ENCODE measurements at places on chromosomes 1 and 21.

DNA sequence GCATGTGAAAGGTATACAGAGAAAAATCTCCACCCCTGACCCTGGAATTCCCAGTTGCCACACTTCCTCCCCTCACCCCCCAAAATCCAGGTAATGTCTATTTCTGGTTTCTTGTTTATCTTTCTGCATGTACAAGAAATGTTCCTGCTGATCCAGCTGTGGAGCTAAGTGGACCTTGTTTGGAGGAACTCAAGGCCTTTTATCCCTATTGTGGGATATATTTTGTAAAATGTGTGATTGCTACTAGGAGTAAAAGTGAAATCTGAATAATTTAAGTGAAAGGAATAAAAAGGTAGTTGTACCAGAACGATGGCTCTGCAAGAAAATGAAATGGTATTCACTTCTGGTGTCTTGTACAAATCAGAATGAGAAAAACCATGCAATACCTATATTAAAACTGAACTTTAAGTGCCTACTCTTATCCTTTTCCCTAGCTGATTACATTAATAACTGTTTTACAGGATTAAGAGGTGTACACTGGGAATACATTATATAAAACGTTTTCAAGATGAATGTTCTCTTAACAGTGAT lies 3.0 kb downstream of the SPEN start:
- DNase-seq = no peak

GRCh38 chr21:34668803-34669148 lies at the start of gene CLIC6:
Gene CLIC6 (plus strand): TSS chr21:34668994. CDS start chr21:34669389, 395 bp downstream.
- DNase-seq = no peak

- no peak for DNase-seq
These were observed 4.4 kb upstream of the ACTRT2 start for GRCh38 chr1:3016641-3017439.

DNA sequence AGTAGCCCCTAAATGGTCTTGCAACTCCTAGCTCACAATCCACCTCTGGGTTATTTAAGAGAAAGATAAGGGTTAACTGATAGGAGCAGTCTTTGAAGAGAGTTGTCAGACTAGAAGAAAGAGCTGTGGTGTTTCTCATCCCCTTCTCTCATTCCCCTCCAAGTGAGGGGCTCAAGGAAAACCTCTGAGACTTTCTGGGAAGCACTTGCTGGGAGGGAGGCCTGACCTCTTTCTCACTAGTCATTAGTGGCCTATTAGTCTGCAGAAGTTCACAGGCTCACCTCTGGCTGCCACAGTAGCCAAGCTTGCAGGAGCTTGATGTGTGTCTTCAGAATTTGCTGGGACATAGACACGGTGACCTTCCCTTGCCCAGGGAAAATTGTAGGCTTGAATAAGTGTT lies 6.2 kb upstream of the GPR89A start:
- DNase-seq = no peak

DNA sequence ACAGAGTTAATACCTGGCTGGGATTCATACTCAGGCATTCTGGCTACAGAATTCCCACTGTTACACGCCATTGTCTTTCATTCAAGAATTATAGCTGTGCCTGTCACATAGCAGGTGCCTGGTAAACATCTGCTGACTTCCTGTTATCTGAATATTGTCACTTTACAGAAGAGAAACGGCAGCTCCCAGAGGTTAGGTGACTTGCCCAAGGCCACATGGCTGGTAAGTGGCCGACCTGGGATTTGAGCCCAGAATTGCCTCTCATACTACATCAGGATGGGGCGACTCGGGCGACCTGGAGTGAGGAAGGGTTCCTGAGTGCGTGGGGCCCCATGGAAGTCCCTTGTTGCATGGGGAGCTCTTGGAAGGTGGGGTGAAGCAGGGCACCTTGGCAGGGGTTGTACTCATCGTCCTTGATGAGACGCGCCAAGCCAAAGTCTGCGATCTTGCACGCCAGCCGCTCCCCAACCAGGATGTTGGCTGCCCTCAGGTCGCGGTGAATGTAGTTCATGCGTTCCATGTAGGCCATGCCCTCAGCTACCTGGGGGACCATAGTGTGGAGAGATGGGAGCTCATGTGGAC lies 10.2 kb upstream of the AHDC1 start:
- no peak for DNase-seq

DNA sequence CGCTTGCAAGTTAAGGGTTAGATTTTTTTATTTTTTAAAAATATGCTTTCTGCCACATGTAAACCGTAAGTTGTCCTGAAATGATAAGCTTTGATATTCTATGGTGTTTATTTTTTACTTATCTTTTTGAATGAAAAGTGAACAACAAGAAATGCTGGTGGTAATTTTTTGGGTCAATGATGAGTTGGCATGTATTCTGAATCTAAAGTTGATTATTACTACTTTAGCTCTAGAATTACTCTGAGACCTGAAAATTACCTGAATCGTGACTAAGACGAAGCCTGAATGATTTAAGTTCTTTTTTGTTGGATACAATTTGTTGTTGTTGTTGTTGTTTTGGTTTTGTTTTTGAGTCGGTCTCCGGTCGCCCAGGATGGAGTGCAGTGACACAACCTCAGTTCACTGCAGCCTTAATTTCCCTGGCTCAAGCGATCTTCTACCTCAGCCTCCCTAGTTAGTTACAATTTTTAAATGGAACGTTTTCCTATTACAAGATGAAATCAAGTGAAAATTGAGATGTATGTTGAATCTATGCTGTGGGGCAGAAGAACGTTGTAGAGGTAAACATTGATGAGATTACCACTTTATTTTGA lies 941 bp downstream of the RABGGTB start:
- no peak for DNase-seq

DNA sequence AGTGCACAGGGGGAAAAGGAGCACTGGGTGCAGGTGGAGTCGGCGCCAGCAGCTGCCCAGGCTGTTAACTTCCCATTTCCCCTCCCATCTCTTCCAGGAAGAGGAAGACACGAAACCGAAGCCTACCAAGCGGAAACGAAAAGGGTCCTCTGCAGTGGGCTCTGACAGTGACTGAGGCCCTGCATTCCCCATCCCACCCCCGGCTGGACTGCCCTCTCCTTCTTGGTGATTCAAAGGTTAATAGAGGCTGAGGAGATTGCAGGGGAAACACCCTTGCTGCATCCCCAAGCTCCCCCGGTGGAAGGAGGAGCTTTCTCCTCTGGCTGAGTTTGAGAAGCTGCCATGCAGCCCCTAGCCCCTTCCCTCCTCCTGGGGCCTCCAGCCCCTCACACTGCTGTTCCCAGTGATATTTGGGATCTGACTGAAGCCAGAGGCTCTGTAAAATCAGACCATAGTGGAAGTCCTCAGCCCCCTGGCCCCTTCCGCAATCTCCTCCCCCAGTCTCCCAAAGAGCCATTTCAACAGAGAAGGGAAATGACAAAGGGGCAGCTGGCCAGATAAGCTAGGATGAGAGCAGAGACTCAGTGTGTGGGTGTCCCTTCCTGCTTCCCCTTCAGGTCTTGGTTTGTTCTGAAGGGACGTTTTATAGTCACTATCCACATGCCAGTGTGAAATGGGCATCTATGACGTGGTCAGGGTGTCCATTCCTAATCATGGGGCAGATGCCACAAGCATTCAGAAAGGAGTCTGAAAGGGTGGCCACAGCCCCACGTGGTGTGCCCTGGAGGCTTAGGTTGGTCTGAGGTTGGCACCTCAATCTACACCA lies 1.9 kb upstream of the SLC27A3 start:
- DNase-seq = no peak

DNA sequence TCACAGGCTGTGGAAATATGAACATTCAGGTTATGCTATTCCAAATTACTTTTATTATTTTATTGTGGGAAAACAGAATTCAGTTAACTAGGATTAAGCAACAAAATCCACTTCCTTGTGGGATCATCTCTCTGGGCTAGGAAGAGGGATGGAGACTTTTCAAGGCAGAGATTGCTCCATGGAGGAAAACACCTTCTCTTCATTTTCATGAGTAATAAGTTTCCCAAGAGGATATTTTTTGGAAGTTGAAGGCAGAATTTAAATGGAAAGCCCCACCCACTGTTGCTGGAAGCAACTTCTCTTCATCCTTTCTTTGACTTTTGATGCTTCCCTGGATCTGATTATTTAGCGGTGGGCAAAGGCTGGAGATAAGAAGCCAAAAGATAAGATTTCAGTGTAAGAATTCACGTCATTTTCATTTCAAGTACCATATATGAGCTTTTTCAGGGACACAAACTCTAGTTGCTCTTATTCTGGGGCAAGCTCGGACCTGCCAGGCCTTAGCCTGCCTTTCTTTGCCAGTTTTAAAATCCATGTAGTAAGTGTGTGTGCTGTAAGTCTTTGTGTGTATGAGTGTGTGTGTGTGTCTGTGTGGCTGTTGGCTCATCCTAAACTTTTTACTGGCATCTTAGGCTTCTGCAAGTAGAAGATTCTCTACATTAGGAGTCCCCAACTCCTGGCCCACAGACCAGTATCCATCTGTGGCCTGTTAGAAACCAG lies 11.7 kb upstream of the IL24 start:
- DNase-seq = no peak

- no peak for DNase-seq
These were observed 2.3 kb downstream of the HIPK1 start for GRCh38 chr1:113931451-113931851.

DNA sequence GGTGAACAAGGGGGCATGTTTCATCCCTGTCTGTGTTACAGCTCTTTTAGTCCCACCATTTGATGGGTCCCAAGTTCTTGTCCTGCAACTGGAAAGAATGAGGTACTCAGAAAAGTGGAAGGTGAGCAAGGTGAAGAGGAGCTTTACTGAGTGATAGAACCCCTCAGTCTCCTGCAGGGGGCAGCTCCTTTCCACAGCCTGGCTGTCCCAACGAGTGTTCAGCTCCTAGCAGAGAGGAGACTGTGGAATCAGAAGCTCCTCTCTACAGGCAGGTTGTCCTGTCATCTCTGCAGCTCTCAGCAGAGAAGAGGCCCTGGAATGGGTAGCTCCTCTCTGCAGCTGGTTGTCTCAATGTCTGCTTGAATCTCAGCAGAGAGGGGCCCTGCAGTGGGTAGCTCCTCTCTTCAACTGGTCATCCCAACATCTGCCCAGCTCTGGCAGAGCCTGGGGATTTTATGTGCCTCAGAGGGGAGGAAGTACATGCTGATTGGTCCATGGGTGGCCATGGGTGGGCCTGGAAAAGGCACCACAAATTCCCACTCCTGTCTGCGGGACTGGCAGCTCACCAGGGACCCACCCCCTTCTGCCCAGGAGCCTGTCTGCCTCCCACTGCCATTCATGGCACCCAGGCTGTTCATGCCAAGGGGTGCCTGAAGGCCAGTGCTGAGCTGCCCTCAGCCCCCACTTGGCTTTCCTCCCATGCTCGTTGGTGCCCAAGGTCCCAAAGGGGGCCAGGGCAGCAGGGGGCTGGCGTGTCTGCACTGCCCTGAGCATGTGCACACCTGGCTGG lies 25.7 kb downstream of the LDLRAD1 start:
- no peak for DNase-seq

- DNase-seq = no peak
These were observed 57.2 kb downstream of the EPHB2 start for GRCh38 chr1:22767852-22768251.

- no peak for DNase-seq
These were observed 19.5 kb downstream of the CITED4 start for GRCh38 chr1:40842691-40843090.

DNA sequence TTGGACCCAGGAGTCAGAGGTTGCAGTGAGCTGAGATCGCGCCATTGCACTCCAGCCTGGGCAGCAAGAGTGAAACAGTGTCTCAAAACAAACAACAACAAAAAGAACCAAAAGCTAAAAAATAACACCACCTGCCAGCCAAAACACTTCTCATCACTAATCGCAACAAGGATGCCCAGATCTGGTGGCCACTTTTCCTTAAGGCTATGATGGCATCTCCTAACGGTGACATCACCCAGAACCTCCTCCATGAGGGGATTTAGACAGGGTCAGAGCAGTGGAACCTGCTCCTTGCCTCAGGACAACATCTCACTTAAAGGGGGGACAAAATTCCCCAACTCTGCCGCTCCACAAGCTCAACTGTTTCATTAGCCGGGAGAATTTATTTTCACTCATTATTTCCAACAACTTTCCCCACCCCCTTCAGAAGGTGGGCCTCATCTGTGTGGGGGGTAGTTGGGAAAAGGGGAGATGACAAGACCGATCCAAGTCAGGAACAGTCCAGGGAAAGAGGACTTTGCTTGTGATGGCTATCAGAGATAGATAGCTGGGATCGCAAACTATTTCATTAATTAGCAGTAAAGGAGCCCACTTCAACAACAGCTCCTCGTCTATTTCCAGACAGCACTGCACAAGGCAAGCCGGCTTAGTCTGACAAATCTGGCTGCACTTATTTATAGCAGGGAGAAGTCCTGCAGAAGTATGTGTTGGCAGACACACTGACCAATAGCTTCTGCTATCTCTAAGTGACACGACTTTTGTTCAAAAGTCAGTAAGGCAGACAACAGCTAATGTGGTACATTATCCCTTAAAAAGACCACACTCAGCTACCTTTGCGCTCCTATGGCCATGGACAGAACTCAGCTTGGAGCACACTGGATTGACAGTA lies 2.6 kb downstream of the PABPC4 start:
- no peak for DNase-seq

- DNase-seq = no peak
These were observed 27.9 kb downstream of the RBM11 start for GRCh38 chr21:14243874-14244273.

GRCh38 chr1:206503591-206504362 lies 3.6 kb upstream of the RASSF5 start:
- DNase-seq = no peak

GRCh38 chr21:42063571-42064521 lies 7.3 kb upstream of the UMODL1 start:
- DNase-seq = no peak

GRCh38 chr1:46817814-46818213 lies 19.0 kb downstream of the CYP4B1 start:
- DNase-seq = no peak

DNA sequence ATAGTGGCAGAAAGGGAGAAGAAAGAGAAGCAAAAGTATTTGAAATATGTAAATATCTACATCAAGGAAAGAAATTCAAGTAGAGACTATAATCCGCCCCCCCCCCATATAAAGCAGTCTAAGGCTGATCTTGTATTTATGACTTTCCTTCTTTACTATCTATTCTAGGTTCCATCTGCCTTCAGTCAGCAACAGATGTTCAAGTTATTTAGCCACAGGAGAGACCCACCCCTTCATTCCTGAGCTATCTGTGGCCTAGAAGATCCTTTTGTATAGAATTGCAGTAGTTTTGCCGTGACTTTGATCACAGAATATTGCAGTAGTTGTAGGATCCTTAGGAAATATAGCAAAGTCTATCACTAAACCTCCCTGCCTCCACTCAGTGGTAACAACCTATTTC lies 10.7 kb upstream of the BSDC1 start:
- DNase-seq = no peak

GRCh38 chr1:185774394-185774793 lies 40.2 kb downstream of the HMCN1 start:
- no peak for DNase-seq

Data from 8988T (cell line).